IPS DF 6.9 (cell line): ENCODE measurements at places on chromosomes 1 and 21.

GRCh38 chr1:152182431-152182830, 23.4 kb upstream of the RPTN start:
- no peak for DNase-seq

DNA sequence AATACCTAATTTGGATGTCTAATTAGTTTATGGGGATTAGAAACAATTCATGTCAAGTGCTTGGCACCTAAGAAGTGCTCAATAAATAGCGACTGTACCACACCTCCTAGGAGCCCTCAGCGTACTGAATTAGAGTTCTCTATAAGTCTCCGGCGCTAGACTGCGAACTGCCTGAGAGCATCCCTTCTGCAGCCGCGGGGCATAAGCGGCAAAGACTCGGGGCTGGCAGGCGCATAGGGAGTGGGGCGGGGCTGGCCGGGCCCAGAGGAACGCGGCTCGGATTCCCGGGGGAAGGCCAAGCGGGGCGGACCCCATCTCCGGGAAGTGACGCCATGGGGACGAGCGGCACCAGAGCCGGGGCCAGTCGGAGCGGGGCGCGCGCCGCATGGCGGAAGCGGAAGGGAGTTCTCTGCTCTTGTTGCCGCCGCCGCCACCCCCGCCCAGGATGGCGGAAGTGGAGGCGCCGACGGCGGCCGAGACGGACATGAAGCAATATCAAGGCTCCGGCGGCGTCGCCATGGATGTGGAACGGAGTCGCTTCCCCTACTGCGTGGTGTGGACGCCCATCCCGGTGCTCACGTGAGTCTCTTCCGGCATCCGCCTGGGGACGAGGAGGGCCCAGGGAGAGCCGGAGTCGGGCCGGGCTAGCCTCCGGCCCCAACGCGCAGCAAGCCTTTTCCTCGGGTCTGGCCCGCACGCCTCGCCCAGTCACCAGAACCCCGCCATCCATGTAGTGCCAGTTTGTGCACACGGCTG, at the start of gene TMEM222:
TSS of gene TMEM222 (plus strand) at position 351 of the 756 bp plus-strand sequence. CDS start at position 386, 35 bp downstream.
- no peak for DNase-seq

GRCh38 chr21:46065215-46065913, 32.5 kb upstream of the COL6A2 start:
- no peak for DNase-seq

- no peak for DNase-seq
Observed at GRCh38 chr1:158534496-158534895, 19.7 kb downstream of the OR6Y1 start.

- no peak for DNase-seq
Observed at GRCh38 chr1:58941471-58942289, 157.8 kb upstream of the JUN start.

DNA sequence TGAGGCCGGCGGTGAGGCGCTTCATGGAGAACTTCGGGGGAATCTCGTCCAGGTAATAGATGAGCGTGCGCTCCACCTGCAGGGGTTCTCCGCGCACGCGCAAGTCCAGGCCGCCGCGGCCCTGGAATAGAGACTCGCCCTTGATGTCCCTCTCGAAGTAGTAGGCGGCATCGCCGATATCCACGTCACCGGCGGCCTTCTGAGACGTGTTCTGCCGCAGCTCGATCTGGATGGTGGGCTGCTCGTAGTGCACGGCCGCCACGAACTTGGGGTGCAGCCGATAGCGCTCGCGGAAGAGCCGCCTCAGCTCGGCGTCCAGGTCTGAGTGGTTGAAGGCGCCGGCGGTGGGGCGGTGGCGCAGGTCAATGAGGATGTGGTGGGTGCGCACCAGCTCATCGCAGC, 726 bp downstream of the TACSTD2 start:
- no peak for DNase-seq

DNA sequence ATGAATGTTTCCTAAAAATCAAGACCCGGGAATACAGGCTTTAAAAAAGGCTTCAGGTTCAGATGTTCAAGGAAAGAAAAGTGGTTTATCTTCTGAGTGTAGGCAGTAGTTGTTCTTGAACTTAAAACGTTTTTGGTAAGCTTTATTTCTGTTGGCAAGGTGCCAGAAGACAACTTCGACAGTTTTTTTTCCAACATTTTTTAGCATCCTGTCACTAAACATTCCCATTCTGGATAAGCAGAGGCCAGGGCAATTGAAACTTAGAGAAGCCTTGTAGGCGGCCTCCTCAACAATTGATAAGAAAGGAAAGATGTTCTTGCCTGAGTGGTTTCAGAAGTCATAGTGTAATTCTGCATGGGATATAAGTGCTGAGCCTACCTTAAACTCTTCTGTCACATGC, 66.7 kb downstream of the PATJ start:
- DNase-seq, result no peak

- DNase-seq, result no peak
Observed at GRCh38 chr1:18079941-18080735, 27.5 kb upstream of the IGSF21 start.

DNA sequence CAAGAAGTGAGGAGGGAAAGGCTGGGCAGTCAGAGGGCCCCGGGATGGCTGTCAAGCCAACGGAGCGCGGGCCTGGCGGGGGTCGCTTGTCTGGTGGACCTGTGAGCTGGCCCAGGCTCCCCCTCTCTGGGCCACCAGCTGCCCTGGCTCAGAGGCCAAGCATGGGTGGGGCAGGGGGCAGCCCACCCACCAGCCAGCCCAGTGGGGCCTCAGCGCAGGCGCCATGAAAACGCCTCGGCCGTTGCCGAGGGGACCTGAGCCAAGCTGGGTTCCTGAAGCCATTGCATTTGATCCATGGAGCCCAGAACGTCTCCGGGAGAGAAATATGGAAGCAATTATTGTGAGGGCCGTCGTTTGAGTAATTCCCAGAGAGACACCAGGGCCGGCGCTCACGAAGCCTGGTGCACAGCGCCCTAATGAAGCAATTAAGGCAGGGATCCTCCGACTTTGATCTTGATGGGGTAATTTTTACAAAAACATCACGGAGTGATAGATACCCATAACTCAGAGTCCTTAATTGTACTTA, 90.5 kb upstream of the TTC34 start:
- DNase-seq, result no peak

- DNase-seq, result no peak
Observed at GRCh38 chr1:16211824-16212223, 628 bp downstream of the ARHGEF19 start.

GRCh38 chr1:229130028-229130668, 140.8 kb upstream of the RAB4A start:
- no peak for DNase-seq

DNA sequence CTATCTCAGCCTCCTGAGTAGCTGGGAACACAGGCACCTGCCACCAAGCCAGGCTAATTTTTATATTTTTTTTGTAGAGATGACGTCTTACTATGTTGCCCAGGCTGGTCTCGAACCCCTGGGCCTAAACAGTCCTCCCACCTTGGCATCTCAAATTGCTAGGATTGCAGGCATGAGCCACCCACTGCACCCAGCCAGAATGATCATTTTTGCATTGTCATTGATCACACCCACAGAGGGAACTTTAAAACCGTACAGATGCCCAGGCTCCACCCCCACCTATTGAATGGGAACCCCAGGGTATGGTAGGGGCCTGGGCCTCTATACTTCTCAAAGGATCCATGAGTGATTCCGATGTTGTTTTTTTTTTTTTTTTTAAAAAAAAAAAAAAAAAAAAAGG, 36.7 kb downstream of the ETNK2 start:
- DNase-seq, result no peak

GRCh38 chr1:244881552-244882280, 17.4 kb upstream of the HNRNPU start:
- DNase-seq, result no peak

DNA sequence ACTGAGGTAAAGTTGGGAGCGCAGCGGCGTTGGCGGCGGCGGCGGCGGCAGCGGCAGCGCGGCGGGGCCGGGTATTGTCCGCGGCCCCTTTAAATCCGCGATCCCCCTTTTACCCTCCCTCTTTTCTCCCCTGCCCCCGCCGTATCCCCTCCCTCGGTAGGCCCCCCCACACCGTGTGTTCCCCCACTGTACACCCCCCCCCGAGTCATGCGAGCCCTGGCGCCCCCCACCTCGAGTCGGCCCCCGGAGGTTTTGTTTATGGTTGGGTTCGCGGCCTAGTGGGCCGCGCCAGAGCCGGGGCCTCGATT, 169 bp downstream of the UBAP2L start:
- DNase-seq, result no peak

DNA sequence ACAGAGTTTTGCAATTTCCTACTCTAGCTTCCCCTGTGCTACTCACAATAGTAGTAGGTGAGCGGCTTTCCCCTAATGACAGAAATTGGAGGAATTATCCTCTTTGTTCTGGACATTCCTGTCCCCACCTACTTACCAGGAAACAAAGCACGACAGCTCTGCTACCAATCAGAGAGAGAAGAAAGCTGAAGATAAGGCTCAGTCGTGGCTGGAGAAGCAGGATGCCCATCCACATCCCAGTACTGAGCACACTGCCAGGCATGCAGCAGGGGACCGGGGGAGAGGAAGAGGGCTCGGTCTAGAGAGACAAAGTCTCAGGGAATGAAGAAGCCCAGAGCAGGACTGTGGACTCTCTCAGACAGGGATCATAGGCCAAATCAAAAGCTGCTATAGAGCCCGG, 134.1 kb upstream of the KRTAP19-8 start:
- DNase-seq, result no peak

DNA sequence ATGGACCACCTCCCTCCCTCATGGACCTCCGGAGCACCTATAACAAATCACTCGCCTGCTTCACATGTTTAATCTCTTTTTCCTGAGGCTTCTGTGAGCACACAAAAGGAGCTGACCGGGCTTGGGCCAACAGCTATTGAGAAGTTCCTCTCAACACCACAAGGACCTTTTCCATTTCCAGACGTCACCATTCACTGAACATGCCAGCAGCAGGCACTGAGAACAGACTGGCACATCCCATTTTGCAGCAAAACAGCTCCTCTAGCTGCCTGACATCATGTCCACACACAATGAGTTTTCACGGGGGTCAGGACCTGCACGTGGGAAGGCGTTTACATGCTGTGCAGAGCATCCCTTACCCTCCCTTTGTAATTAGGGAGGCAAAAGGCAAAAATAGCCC, 11.0 kb downstream of the SUSD4 start:
- DNase-seq, result no peak

GRCh38 chr1:244340396-244340795, 111.3 kb downstream of the ADSS2 start:
- no peak for DNase-seq

GRCh38 chr1:23997812-23998211, 17.7 kb upstream of the SRSF10 start:
- DNase-seq, result no peak

DNA sequence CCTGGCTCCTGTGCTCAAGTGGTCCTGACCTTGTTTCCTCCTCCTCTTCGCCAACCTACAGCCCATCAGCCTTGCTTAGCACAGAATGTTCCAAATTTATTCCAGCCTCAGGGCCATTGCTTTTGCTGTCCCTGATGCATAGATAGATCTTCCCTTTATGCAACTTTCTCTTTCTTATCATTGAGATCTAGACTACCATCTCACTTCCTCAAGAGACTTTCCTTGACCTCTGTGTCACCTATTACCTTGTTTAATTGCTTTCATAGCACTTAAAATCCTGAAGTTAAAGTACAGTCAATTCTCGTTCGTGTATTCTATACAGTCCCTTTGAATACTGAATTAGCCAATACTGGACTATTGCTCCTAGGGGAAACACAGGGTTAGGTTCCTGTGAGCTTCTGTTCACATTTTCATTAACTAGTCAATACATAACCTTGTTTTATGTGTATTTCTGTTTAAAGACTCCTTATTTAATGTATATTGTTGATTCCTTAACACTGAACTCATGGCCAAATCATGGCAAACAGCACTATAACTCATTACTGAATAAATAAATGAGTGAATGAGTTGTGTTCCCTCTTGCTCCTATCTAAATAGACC, 26.2 kb upstream of the MCOLN3 start:
- DNase-seq, result no peak

DNA sequence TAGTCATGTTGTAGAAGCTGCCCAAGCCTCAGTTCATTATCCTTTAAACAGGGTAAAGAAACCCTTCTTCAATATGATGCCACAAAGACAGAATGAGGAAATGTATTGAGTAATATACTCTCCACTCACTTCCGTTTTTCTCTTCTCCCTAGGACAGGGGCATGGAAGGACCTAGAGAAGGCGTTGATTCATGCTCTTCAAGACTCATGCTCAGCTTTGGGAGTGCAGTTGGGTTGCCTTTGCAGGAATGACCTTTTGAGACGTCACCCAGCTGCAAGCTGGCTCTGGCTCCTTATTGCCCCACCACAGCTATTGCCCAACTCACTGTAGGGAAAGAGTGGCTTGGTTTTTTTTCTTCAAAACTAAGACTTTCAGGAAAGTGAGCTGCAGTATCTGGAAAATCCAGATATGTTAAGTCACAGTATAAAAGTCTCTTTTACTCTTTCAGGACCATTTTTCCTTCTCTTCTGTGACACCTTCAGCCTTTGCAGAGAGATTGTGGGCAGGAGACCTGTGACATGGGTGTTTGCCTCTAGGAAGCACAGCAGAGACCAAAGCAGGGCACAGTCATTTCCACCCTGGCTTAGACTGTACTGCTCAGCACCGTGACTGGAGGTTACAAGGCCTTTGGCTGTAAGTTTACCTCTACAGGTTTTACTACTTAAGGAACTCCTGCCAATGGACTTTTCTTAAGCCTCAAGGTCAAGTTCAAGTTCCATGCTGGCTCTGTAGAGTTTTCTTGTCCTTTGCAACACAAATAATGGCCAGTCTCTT, 39.5 kb downstream of the XCL2 start:
- DNase-seq, result no peak

GRCh38 chr1:109530457-109531087, 9.1 kb upstream of the GPR61 start:
- no peak for DNase-seq

DNA sequence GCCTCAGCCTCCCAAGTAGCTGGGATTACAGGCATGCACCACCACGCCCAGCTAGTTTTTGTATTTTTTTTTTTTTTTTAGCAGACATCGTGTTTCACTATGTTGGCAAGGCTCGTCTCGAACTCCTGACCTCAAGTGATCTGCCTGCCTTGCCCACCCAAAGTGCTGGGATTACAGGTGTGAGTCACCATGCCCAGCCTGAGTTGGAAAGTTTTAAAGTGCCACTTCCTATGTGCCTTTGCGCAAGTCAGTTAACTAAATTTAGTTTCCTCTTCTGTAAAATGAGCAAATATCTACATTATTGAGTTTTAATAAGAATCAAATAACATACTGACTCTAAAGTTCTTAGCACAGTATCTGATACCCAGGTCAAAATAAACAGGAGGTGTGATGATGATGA, 12.4 kb downstream of the SLC19A2 start:
- DNase-seq, result no peak
